Activated CD8-positive, alpha-beta memory T cell treated with anti-CD3 and anti-CD28 coated beads for 24 hours (primary cell): ENCODE measurements at places on chromosomes 1 and 21.
A peak's percentile ranks its signal among the peaks of the same experiment; 100 is the strongest.

- no peak for DNase-seq
These were observed 19.9 kb downstream of the FOXO6 start for GRCh38 chr1:41380979-41381691.

DNA sequence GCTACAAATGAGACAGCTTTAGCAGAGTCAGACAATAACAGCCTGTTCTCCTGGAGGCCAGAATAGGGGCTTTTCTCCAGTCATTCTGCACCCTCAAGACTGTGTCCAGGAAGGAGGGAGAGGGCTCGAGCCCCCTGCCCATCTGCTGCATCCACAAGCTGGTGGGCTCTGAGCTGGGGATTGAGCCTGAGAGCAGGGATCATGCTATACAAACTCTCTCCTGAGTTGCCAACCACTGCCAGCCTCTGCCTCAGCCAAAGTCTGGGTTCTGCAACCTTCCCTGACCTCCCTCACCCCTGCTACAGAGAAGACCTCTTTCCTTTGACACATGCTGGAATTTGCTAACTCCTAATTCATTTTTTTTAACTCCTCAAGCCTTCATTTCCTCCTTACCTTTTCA, 14.8 kb upstream of the PPM1J start:
- DNase-seq = no peak

DNA sequence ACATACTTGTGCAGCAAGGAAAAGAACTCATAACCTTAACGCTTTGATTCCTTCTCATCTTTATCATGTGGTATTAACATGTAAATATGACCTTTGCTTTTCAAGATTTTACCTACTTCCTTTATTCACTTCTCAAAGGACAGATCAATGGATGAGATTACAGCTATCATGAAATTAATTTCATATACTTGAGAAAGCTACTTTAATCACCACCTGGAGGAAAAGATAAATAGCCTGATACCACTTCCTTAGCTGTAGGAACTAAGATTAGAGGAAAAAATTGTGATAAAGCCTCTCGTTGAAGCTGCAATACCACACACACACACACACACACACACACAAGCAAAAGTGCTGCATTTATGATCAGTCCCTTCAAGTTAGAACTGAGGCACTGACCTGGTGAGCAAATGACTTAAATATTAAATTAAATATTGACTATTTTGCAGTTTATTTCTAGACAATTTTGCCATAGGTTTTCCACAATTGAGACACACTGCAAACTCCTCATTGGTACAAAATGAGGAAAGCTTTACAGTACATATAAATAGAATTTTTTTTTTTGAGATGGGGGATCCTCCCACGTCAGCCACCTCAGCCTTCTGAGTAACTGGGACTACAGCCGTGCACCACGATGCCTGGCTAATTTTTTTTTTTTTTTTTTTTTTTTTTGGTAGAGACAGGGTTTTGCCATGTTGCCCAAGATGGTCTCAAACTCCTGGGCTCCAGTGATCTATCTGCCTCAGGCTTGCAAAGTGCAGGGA, 27.2 kb upstream of the DMRTB1 start:
- DNase-seq = no peak

DNA sequence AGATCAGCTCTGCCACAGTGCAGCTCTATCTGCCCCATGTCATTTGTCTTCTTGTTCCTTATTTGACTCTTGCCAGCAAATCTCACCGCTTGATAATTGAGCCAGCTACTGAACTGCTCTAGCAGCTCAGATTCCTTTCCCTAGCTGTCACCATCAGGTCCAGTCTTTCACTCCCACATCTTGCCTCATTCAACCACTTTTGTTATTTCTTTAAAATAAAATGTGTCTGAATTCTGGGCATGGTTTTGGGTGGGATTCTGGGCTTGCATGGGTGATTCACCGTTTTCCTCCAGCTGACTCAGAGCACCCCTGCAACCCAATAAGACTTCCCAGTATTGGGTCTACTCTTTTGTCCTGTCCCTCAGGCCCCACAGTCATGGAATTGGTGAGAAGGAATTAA, 215.7 kb downstream of the DSCAM start:
- no peak for DNase-seq

GRCh38 chr1:231855926-231856325, 229.3 kb downstream of the DISC1 start:
- no peak for DNase-seq

GRCh38 chr1:151888972-151889570, 20.2 kb downstream of the THEM4 start:
- DNase-seq = no peak

GRCh38 chr1:93905734-93906133, 3.5 kb downstream of the GCLM start:
- DNase-seq = no peak

GRCh38 chr1:45995298-45995697, 137.1 kb downstream of the PIK3R3 start:
- DNase-seq = no peak

GRCh38 chr1:183039330-183039729, 16.1 kb downstream of the LAMC1 start:
- no peak for DNase-seq

GRCh38 chr1:219296430-219297355, 123.0 kb downstream of the LYPLAL1 start:
- no peak for DNase-seq

GRCh38 chr1:48683839-48684238, 92.9 kb downstream of the BEND5 start:
- DNase-seq = no peak

DNA sequence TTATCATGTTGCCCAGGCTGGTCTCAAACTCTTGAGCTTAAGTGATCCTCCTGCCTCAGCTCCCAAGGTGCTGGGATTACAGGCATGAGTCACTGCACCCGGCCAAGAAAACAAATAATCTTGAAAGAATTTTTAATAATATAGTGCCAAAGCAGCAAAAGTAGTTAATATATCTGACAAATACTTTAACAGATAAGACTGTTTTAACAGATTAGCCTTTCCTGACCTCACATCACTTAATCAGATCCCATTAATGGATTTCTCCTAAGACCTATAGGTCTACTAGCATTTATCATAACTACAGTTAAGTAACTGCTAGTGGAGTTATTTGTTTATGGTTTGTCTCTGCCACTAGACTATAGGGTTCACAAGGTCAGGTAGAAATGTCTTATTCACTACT, 61.1 kb upstream of the HP1BP3 start:
- no peak for DNase-seq

DNA sequence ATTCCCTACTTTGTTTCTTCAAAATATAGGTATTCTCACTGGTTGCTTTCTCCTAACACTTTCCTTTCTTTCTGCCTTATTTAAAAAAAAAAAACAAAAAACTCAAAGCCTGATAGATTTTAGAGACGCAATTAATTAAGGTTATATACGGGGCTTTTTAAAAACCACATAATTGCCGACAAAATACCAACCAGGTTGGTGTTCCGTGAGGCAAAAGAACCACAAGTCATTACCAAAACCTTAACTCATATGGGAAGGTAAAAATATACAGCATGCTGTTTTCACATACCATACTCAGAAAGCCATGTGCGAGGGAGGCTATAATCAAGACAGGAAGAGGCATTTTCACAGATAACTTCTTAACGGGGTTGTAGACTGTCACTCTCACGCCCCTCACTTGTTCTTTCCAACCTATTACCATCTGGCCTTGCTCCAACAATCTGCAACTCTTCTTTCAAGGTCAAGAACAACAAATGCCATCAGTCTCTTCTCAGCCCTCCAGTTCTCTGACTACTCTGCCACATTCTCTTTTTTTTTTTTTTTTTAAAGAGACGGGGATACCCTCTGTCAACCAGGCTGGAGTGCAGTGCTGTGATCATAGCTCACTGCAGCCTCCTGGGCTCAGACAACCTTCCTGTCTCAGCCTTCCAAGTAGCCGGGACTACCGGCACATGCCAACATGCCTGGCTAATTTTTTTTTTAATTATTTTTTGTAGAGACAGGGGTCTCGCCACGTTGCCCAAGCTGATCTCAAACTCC, 102.6 kb downstream of the APP start:
- no peak for DNase-seq

DNA sequence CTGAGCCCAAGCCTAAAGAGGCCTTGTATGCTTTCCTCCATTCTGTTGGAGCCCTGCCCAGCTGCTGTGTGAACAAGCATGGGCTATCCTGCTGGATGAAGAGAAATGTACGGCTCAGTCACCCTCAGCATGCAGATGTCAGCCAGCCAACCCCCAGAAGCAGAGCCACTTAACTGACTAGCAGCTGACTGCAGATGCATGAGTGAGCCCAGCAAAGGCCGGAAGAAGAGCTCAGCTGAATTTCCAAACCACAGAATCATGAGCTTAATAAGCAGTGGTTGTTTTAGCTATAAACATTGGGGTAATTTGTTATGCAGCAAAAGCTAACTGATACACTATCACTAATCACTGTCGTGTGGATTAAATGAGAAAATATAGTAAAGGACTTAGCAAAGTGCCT, 39.0 kb downstream of the FOXO6 start:
- no peak for DNase-seq

GRCh38 chr1:198780376-198780775, 141.5 kb downstream of the PTPRC start:
- no peak for DNase-seq

DNA sequence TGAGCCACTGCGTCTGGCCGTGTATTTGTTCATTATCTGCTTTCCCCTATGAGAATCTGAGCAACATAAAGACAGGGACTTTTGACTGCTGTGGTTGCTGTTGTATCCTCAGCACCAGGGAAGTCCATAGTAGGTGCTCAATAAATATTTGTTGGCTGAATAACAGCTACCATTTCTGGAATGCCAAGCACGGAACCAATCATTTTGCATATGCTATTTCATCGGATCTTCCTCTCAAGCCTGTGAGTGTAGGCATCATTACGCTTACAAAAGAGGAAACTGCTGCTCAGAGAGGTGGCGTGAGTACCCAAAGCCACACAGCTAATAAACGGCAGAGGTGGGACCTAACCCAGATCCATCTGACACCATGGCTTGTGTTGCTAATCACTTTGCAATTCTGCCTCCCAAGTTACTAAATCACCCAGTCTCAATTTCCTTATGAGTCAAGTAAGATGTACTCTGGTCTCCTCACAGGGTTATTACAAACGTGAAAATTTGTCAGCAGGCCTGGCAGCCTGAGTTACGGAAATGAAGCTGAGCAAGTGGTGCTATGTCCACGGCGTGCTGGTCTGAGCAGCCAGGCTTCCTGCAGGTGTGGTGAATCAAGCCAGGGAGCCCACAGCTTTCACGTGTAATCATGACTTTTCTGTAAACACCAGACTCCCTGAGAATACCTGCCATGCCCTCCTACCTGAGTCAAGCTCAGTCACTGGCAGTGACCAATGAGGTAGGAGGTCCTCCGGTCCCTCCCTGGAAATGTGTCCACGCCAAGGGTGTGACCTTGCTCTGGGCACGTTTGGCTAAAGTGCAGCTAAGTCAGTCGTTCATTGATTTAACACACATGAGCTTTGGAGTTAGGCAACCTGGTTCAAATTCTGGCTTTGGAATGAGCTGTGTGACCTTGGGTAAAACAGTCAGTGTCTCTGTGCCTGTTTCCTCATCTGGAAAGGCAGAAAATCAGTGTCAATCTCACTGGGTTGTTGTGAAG, 4.8 kb upstream of the RHCE start:
- DNase-seq = no peak

DNA sequence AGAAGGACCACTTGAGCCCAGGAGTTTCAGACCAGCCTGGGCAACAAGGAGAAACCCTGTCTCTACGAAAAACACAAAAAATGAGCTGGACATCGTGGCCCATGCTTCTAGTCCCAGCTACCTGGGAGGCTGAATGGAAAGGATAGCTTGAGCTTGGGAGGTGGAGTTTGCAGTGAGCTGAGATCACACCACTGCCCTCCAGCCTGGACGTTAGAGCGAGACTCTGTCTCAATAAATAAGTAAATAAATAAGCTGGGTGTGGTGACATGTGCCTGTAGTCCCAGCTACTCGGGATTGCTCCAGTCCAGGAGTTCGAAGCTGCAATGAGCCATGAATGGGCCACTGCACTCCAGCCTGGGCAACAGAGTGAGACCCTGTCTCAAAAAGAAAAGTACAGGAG, 3.6 kb downstream of the AKR1A1 start:
- DNase-seq = no peak

GRCh38 chr1:211639475-211640300, 35.7 kb downstream of the NEK2 start:
- DNase-seq = peak; percentile 37

DNA sequence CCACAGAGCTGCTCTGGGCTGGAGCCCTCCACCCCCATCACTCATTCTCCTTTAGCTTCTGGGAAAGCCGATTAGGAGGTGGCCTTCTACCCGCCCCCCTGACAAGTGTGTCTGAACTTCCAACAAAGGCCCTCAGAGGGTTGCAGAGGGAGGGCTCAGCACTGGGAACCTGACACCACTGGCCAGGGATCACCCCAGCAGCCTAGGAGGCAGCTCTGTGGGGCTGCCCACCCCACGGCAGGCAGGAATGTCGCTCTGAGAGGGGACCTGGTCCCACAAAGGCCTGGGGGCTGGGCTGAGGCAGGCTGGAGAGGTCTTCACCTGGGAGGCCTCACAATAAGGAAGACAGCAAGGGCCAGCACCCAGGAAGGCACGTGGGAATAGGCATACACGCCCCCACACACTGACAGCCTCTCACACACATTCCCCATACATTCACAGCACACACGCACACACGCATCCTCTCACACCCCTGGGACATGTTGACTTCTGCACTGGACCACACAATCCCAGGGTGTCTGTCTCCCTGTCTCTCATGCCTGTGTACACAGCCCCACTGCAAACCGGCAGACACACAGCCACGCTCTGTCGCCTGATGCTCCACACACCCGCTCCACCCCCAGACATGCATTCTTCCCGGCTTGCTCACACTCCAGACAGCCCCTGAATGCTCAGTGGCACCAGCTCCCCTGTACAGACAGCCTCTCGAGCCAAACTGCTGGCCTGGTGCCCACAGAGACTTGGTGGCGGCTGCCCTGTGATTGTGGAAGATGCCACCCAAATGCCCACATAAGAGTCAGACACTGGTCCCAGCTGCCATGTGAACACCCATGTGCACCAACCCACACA, 30.7 kb downstream of the DMBX1 start:
- no peak for DNase-seq

GRCh38 chr1:59766227-59766855, 48.4 kb upstream of the HOOK1 start:
- DNase-seq = no peak

- no peak for DNase-seq
These were observed 36.4 kb upstream of the RBBP5 start for GRCh38 chr1:205158048-205158616.

- no peak for DNase-seq
These were observed 196.1 kb downstream of the KCNH1 start for GRCh38 chr1:210937846-210938245.

GRCh38 chr1:27589841-27590426, 14.0 kb downstream of the AHDC1 start:
- no peak for DNase-seq

- no peak for DNase-seq
These were observed 11.5 kb downstream of the OTUD3 start for GRCh38 chr1:19893687-19894086.

GRCh38 chr1:116019653-116020253, 43.4 kb downstream of the SLC22A15 start:
- no peak for DNase-seq
